Vagina (tissue), 2 donors: ENCODE measurements at places on chromosomes 16 and 17.

DNA sequence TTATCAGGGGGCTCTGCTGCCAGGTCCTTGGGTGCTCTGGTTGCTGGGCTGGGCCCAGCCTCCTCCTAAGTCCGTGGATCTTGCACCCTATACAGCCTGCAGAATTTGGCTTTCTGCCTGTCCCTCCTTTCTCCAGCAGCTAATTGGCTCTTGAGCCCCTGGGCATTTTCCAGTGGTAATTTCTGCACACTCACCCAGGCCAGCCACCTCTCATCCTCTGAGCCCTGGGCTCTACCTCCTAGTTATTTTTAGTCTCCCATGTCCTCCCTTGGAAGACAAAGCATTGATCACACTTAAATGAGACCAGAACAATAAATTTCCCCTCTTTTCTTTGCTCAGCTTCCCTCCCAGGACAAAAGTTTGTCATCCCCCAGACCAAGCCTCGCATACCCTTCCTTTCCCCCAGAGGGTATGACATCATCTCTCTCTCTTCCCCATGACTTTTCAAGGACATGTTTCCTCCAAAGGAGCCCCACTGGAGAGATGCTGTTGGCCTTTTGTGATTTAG lies 38.1 kb downstream of the C17orf75 start:
- no peak for DNase-seq

GRCh38 chr16:25988084-25988483 lies 296.3 kb downstream of the HS3ST4 start:
- no peak for DNase-seq

- DNase-seq: no peak
These were observed 19.8 kb upstream of the SLC39A11 start for GRCh38 chr17:73112246-73112645.

DNA sequence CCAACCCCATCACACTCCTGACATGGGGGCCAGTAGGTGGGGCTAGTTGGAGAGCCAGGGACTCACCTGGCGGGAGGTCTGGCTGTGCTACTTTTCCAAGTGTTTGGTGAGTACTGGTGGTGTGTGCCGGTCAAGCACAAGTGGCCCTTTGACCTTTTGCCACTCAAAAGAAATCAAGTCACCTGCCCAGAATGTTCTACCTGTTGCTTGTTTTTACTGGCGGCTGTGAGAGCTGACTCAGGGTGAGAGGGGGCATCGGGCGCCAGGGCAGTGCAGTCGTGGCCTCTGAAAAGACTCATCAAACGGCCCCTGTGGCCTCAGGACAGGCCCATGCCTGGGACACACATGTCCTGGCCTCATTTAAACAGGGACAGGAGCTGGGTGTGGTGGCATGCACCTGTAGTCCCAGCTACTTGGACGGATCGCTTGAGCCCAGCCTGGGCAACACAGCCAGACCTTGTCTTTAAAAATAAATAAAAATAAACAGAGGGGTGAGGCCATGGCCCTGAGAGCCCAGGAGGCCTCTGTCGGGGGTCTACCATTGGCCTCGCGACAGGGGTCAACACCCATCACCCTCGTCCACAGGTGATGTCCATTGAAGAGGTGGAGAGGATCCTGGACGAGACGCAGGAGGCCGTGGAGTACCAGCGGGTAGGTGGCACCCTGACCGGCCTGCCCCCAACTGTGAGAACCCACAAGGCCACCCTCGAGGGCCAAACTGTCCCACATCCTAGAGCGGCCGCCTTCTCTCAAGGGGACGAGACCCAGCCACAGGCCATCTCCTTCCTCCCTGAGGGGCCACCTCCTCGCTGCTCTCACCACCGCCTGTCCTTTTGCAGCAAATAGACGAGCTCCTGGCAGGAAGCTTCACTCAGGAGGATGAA lies 5.0 kb downstream of the CHMP6 start:
- DNase-seq: no peak

- no peak for DNase-seq
These were observed 67.8 kb downstream of the C16orf78 start for GRCh38 chr16:49441366-49441780.

DNA sequence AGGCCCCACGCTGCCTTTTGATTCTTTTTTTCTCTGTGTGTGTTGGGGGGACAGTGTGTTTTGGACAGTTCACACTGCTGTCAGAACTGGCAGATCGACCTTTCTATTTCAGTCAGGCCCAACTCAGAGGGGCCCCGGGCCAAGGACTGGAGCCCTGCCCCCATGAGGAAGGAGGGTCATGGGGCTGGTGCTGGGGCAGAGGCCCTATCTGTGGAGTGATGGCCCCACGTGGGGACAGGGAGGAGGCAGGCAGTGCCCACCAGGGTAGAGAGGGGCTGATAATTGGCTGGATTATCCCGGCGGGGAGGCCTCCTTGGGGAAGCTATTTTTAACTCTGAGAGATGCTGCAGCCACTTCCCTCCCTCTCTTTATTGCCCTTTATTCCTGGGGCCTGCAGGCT lies 5.7 kb upstream of the KCNJ12 start:
- DNase-seq: no peak

GRCh38 chr17:7184091-7184488 lies 4.9 kb upstream of the ASGR1 start:
- DNase-seq: no peak

GRCh38 chr17:27352448-27353032 lies 58.6 kb downstream of the WSB1 start:
- DNase-seq: no peak

DNA sequence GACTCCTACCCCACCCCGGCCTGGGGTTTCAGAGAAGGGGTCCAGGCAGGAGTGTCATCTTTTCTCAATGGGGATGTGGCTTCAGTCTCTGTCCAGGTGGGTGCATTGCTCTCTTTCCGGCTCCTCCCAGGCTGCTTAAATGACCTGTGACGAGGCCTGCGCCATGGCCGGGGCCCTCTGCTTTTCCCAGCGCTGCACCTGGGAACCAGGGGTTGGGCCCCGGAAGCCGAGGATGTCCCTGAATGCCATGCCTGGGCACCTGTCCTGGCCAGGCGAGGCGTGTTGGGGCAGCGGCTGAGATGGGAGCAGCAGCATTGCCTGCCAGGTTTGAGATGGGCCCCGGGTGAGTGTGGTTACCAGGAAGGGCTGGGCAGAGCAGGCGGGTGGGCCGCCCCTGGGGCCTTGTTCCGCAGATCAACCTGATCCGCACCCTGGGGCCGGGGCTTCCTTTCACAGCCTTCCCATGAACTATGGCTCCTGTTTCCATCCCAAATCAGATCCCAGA lies 147.4 kb downstream of the SEC14L1 start:
- DNase-seq: no peak

GRCh38 chr16:88628512-88628974 lies 9.8 kb upstream of the IL17C start:
- no peak for DNase-seq

GRCh38 chr16:1760911-1761310 lies 10.4 kb downstream of the NME3 start:
- DNase-seq: no peak

DNA sequence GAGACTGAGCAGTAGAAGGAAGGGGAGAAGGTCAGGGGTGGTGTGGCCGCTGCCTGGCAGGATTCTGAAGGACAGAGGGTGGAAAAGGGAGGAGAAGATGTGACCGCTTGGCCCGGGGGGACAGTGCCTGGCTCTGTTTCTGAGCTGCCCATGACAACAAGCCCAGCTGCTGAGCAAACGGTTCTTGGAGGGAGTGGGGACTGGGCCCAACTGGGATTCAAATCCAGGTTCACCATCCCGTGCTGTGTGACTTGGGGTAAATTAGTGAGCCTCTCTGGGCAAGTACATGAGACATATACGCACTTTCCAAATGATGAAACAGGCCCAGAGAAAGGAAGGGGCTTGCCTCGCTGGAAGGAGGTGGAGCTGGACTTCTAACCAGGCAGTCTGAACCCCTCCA lies 23.3 kb downstream of the SEC14L5 start:
- no peak for DNase-seq

- no peak for DNase-seq
These were observed 6.2 kb upstream of the INPP5K start for GRCh38 chr17:1522626-1523025.

DNA sequence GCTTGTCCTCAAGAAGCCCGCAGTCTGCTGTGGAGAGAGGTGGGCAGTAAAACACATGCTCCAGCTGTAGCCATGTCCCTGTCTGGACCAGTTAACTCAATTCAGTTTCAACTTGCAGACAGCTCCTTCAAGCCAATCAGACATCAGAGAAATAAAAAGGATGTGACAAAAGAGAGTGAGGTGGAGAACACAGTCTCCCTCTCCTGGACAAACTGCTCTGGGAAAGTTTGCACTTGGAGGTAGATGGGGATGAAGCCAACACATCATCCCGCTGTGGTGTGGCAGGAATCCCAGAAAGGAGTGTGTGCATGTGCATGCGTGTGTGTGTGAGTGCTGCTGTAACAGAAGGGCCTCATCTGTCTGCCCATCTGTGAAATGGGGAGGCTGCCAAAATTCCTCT lies 358.6 kb upstream of the ASIC2 start:
- DNase-seq: no peak

GRCh38 chr17:68327823-68328557 lies 36.7 kb downstream of the ARSG start:
- DNase-seq: no peak

DNA sequence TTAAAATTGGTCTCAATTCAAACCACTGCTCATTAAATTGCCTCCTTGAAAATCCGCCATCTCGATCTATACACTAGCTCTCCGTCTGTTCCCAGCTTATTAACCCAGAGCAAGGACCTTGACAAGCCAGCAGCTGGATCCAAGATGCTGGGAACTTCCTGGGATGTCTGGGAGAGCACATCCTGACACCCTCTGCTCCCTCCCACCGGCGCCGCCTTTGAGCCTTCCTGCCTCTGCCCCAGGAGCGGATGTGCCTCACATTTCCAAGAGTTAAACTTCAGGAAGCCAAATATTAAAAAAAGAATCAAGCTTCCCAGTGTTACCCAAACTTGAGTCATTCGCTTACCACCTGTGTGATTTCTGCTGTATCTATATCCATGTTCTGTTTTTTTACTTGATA lies 107.9 kb downstream of the HAPSTR1 start:
- DNase-seq: no peak

DNA sequence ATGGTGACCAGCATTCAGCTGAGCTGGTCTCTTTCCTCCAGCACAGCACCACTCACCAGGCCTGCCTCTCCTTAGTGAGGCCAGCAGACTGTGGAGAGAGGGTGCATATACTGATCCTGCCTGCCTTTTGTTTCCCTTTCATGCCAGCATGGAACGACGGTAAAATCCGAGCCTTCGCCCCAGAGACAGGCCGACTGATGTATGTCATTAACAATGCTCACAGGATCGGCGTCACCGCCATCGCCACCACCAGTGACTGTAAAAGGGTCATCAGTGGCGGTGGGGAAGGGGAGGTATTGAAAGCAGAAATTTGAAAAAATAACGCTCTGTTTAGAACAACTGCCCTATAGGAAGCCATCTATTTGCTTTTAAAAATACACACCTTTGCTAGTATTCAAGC lies 12.6 kb upstream of the USP43 start:
- no peak for DNase-seq

GRCh38 chr17:18992454-18993130 lies 12.0 kb downstream of the FAM83G start:
- no peak for DNase-seq

- no peak for DNase-seq
These were observed 9.7 kb upstream of the HEXD start for GRCh38 chr17:82408288-82408937.

GRCh38 chr16:2166263-2167067 lies 10.9 kb downstream of the TRAF7 start:
- DNase-seq: no peak

DNA sequence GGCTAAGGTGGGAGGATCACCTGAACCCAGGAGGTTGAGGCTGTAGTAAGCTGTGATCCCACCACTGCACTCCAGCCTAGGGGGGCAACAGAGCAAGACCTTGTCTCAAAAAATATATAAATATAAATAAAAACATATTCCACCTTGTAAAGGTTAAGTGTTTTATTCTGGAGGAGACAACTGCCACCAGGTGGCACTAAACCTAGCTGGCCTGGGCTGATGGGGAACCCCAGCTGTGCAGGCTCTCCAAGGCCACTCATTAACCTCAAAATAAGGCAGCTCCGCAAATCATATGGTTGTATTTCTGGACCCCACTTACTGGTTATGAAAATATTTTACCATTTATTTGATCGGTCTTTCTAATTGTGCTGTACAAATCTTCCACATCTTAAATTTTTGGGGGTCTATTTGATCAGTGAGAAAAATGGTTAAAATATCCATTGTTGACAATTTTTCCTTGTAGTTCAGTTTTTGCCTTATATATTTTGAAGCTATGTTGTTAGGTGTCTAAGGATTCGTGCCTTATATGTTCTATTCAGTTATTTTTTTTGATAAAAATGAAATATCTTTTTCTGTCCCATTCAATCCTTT lies 8.5 kb upstream of the ICAM2 start:
- no peak for DNase-seq

- DNase-seq: no peak
These were observed 214.9 kb upstream of the MPHOSPH6 start for GRCh38 chr16:82384949-82385348.

DNA sequence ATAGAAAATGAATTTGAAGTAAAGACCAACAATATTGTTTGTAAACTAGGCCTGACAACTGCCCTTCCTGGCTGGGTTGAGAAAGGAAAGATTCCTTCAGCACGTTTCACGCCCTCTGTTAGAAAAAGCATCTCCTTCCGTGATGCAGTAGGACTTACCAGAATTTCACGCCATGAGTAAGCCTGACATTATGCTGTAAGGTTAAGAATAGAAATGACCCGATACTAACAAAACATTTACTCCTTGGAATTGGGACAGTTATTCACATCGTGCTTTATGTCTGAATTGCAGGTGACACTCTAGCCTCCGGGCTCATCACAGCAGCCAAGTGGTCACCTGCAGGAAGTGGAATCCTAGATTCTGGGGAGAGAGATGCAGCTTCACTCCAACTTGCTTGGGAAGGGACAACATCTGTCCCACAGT lies 17.5 kb downstream of the MARCHF10 start:
- DNase-seq: no peak

- no peak for DNase-seq
These were observed 26.5 kb downstream of the STAT3 start for GRCh38 chr17:42361781-42362186.

- no peak for DNase-seq
These were observed 5.9 kb downstream of the RHBDF1 start for GRCh38 chr16:66309-67182.
